ENCODE measurements at places on chromosomes 11 and 22.

DNA sequence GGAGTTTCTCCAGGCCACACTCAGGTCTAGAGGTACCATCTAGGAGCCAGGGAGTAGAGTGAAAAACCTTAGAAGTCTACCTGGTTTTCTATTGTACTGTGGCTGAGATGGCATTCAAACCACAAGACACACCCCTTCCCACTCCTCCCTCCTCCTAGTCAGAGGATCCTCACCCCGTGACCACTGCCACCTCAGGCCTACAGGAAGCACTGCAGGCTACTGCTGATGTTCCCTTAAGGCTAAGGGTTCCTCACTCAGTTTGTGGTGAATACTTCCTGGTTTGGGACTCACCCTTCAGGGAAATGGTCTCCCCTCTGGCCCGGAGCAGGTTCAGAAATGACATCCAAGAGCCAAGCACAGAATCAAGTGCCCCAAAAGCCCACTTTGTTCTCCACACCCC is 1293.9 kb downstream of the JRKL start:
- no peak for DNase-seq

DNA sequence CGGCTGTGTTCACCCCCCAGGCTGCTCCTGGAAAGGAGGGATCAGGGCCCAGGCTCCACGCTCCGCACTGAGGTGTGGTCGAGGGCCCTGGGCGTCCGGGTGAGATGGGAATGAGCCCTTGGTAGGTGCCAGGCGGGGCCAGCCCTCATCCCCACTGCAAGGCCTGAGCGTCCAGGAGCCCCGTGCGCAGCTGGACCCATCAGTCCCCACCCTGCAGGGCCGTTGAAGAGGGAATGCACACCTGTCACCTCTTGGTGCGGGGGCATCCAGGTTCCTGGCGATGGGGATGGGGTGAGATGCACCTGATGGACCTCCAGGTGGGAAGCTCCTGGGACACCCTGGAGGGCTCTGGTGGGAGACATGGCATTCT is 72.2 kb downstream of the KCNQ1 start:
- no peak for DNase-seq

- no peak for DNase-seq
These were observed 212.4 kb downstream of the BRD1 start for GRCh38 chr22:49614966-49615965.

GRCh38 chr11:67664213-67664585 is 10.2 kb downstream of the ALDH3B2 start:
- DNase-seq = no peak

DNA sequence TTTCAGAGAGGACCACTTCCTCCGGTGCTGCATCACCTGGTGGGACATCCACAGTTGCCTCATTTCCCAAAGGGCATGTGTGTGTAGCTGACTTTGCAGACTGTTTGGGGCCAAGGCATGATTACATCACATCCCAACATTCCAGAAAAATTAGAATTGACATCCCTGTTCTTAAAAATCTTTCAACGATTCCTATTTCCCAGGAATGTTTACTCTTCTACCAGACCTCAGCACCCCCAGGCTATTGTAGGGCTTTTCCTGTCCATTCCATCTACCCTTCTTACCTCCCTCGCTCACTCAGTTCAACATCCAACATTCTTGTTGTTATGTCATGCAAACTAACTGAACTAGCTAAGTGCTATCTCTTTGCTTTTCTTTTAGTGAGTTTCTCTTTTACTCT is 37.3 kb downstream of the PIWIL4 start:
- no peak for DNase-seq

All from stimulated activated CD8-positive, alpha-beta memory T cell treated with anti-CD3 and anti-CD28 coated beads, Interleukin-4, amount 100 ng/mL, for 24 hours (primary cell).